NCI-H1694 (cell line): ENCODE measurements at places on chromosomes 5 and 9.

GRCh38 chr9:134766587-134766986 is 114.0 kb upstream of the FCN2 start:
- no peak for DNase-seq

GRCh38 chr5:132055808-132056609 is 4.4 kb upstream of the IL3 start:
- no peak for DNase-seq

- DNase-seq: no peak
Measured at GRCh38 chr5:16493261-16493660, 27.7 kb upstream of the ZNF622 start.

DNA sequence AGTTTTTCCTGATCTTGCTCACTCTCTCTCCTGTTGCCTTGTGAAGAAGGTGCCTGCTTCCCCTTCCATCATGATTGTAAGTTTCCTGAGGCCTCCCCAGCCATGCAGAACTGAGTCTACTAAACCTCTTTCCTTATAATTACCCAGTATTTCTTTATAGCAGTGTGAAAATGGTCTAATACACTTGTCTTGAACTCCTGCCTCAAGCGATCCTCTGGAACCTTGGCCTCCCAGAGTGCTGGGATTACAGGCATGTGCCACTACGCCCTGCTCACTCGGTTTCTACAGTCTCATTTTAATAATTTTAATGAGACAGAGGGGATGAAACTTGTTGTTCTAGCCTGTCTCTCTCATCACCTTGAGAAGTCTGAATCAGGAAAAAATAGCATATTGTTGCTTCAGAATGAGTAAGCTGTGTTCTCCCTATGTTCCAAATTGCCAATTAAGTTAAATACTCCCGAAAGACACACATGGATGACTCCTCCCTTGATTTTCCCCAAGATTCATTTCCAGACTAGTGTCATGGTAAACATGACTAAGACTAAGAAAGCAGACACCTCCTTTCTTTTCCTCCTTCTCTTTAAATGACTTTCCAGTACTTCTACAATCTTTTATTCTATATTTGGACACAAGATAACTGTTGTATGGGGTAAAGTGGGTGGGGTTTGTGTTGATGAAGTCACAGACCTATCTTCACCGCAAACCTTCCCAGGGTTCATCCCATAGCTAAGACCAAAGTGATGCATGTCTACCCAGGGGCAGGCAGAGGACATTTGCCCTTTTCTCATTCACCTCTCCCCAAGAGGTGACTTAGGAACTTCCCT is 7.8 kb upstream of the DNAJC18 start:
- no peak for DNase-seq

GRCh38 chr9:135600296-135600817 is 38.8 kb downstream of the PAEP start:
- DNase-seq: no peak

GRCh38 chr9:90095682-90096081 is 490.9 kb downstream of the GADD45G start:
- peak; percentile 91 for DNase-seq

GRCh38 chr9:2024888-2025782 is 10.0 kb downstream of the SMARCA2 start:
- DNase-seq: no peak

GRCh38 chr5:143229896-143230675 is 173.4 kb downstream of the NR3C1 start:
- peak; percentile 17 for DNase-seq

DNA sequence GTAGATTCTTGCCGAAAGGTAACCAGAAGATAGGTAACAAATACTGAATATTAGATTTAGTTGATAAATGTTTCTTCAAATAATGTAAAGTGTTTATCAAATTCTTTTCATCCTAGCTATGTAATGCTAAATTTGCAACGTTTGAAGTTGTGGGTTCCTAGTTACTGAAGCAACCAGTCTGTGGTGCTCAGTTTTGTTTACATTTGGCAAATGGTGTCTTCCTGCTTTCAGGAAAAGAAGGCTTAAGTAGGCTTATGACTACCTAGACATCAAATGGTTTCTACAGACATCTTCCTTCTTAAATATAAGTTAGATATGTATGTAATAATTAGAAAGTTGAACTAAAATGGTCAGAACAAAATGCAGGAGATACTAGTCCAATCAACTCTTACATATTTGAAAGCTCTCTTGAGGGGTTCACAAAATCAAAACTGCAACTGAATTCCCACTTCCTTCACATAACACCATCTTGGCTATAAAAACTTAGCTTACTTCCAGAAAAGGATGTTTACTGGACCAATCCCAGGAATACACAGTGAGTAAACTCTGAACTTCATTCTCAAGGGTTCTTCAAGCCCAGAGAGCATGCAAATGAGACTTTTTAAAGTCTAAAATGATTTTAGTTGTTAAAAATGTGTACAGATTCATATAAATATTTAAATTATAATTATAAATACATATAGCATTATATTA is 125.7 kb upstream of the ITGA1 start:
- no peak for DNase-seq

DNA sequence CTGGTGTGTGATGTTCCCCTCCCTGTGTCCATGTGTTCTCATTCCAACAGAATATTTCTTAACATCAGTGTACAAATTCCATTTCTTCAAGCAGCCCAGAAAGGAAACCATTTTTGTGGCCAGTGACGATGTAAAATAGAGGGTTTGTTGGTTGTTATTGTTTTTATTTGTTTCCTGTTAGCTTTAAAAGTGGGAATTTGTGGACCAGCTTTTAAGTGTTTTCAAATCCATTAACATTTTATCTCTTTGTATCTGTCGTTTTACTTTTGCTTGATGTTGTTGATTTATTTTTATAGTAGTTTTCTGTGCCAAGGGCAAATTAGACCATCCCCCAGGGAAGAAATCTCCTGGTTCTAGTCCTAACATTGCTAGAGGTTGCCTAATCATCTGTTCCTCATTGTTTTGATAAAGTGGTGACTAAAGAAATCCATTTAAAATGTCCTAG is 100.0 kb downstream of the GDNF start:
- DNase-seq: no peak

DNA sequence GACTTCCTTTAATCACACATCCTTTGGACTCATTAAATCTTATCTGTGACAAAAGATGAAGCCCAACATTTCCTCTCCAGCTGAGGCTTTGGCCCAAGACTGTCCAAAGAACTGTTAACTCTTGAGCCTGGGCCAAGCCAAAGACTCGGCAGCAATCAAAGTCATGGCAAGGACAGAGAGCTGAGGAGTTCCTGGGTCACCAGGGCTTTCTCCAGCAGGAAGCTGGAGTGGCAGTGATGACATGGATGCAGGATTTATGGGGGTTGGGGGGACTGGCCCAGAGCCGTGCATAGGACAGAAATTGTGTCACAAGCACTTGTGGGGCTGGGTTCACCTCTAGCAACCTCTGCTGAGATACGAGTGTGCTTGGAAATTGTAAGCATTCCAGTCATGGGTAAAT is 440.3 kb downstream of the PLK2 start:
- no peak for DNase-seq

DNA sequence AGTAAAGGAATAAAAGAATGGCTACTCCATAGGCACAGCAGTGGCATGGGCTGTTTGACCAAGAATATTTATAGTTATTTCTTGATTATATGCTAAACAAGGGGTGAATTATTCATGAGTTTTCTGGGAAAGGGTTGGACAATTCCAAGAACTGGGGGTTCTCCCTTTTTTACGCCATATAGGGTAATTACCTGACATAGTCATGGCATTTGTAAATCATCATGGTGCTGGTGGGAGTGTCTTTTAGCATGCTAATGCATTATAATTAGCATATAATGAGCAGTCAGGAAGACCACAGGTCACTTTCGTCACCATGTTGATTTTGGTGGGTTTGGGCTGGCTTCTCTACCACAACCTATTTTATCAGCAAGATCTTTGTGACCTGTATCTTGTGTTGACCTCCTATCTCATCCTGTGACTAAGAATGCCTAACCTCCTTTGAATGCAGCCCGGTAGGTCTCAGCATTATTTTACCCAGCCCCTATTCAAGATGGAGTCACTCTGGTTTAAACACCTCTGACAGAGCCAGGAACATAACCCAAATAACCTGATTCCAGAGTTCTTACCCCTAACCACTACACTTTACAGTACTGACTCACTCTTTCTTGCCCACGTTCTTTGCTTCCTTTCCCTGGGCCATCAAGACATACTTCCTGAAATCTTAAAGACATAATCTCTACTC is 25.0 kb upstream of the MRPS30 start:
- no peak for DNase-seq

- no peak for DNase-seq
Measured at GRCh38 chr5:60594715-60595477, 105.1 kb downstream of the DEPDC1B start.

DNA sequence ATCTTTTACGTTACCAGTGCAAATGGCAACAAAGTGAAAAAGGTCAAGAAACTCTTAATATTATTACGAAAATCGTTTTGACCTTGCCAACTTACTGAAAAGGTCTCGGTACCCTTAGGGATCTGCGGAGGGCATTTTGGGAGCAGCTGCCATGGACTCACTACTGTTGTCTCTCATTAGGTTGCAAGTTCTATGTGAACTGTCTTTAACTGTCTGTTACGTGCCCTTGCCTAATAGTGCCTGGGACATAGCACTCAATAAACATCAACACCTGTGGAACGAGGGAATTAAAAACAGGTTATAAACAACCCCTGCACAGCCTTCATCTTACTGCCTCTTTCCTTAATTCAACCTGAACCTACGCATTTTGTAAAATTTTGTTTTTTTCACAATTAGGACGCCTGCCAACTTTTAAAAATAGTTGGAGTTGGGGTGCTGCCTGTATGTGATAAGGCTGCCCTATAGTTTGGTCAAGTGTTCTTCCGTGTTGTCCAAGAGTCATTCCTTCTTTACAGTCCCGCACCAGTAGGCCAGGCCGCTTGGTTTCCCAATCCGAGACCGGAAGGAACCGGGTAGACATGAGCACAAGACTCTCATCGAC is 527 bp upstream of the SREK1 start:
- DNase-seq: no peak

GRCh38 chr5:16809010-16809394 is 127.1 kb downstream of the MYO10 start:
- no peak for DNase-seq
